ENCODE measurements at places on chromosomes 5 and 9.

DNA sequence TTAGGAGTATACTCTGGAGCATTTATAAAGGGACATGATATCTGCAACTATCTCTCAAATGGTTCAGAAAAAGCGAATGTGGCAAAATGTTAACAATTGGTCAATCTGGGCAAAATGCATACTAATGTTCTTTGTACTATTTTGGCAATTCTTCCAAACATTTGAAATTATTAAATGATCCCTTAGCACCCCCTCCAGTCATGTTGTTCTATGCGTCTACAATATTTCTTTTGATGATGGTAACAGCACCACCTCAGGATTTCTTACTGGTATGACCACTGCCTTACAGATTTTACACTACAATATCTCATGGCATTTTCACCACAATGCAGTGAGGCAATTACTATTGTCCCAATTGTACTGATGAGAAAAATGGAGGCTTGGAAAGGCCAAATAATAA lies 52.9 kb upstream of the TRIO start:
- DNase-seq = no peak

- DNase-seq = no peak
Observed at GRCh38 chr5:160496784-160497183, 75.1 kb downstream of the PTTG1 start.

- DNase-seq = no peak
Observed at GRCh38 chr5:55232271-55232984, 980 bp downstream of the CCNO start.

- DNase-seq = no peak
Observed at GRCh38 chr5:173078878-173079277, 22.7 kb downstream of the CREBRF start.

- no peak for DNase-seq
Observed at GRCh38 chr5:55557123-55557522, 22.4 kb upstream of the PLPP1 start.

DNA sequence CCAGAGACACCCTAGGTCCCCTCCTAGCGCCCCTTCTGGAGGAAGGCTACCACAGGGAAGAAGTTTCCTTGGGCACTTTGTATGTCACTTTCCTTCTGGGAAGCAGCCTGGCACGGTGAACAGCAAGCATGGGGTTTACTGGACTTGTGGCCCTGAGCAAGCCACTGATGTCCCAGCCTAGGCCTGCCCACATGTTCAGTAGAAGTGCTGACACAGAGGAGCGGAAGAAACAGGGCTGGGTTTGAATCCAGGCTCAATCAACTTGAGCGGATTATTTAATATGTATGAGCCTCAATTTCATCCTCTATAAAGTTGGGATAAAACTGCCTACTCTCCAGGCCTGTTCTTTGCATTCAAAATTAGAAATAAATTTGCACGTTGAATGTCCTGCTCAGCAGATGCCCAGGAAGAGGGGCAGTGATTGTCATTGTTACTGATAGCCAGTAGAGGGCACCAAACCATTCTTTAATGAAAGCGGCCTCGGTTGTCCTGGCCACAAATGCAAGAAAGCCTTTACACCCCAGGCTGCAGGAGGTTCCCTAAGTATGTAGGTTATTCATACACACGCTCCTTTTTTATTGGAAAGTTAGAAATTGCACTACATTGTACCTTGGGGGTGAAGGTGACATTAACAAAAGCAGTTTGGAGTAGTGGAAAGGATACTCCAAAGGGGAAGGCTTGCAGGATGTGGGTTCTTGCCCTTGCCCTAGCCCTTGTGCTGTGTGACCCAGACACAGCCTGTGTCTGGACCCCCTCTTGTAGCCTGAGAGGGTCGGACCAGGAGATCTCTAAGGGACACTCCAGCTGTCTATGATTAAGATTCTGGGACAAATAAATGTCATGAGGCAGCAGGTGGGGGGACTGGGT lies 13.4 kb upstream of the XPA start:
- no peak for DNase-seq

- DNase-seq = no peak
Observed at GRCh38 chr5:167894631-167895472, 396.6 kb upstream of the WWC1 start.

GRCh38 chr9:127724012-127724411 lies 8.1 kb downstream of the TTC16 start:
- no peak for DNase-seq

DNA sequence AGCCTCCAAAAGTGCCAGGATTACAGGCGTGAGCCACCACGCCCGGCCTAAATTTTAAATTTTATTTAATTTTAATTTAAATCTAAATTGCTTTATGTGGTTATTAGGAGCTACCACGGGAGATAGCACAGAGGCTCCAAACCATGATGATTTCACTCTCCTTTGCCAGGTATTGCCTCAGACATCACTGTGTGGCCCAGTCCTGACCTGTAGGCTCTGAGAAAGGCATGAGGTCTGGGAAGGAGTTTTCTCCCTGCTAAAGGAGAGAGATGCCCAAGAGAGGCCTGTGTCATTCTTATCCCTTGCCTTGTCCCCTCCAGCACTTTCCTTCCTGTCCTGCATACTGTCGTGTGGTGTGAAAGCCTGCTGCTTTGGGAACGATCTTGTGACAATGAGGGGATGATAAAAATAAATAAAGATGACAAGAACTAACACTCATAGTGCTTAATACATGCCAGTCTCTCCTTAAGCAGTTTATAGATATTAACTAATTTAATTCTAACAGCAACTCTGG lies 37.0 kb upstream of the BASP1 start:
- no peak for DNase-seq

- no peak for DNase-seq
Observed at GRCh38 chr5:141349917-141350619, at the start of gene PCDHGB1. Gene PCDHGB1 (plus strand): TSS chr5:141350099. CDS start chr5:141350261, 162 bp downstream.

DNA sequence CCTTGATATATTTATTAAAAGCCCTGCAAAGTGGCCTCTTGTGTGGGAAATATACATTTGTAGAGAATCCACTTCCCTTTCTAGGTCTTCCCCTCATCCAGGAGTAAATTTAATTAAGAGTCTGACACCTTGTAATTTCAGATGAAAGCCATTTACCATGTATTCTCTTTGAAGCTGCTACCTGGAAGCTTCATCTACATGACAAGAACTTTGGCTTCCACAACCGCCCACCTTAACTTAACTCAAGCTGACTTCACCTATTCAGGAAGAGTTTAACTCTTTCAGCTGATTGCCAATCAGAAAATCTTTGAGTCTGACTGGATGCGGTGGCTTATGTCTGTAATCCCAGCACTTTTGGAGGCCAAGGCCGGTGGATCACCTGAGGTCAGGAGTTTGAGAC lies 899.9 kb downstream of the TAF11L14 start:
- DNase-seq = no peak

DNA sequence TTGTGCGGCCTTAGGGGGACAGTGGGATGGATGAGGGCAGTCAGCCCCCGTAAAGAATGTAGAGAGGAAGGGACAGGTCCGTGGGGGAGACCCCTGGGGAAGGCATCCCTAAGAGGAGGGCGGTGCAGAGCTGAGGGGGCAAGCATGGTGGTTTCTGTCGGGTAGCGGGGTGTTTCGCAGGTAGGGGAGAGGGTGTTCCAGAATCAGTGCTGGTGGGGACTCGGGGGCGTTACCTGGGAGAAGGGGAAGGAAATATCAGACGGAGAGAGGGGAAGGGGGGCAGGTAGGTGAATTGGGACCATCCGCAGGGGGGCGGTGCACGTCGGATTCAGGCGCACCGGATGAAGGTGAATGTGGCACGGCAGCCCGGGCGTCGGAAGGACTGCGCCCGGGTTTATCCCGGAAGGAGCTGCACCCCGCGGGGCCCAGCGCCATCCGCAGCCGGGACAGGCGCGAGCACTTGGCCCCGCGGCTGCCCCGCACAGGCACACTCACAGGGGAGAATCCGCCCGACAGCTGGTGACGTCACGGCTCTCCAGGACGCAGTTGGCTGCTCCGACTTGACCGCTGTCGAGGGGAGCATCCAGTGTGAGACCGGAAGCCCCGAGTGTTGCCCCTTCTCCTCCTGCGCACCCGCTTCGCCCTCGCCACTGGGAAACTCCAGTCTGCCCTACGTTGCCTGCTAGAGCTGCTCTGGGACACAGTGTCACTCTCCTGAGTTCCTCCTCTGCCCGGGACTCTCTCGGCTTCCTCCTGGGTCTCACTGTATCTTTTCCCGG lies 1.3 kb downstream of the CD72 start:
- peak; percentile 75 for DNase-seq

DNA sequence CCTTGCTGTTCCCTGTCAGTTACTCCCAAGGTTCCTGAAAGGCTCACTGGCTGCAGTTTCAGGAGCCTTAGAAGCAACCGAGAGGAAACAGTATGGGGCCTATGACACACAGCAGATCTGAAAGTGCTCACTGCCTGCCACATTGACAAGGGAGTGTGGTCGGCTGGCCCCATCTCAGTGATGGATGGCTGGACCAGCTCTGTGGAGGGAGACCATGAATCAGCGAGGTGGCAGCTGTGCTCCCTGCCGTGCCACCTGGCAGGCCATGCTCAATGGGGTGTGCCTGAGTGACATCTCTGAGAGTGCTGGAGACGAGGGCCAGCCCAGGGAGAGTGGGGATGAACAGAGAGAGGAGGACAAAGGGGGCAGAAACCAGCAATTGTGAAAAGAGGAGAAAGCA lies 49.1 kb downstream of the DOCK2 start:
- no peak for DNase-seq

GRCh38 chr5:100708645-100709171 lies 173.5 kb downstream of the FAM174A start:
- DNase-seq = no peak

DNA sequence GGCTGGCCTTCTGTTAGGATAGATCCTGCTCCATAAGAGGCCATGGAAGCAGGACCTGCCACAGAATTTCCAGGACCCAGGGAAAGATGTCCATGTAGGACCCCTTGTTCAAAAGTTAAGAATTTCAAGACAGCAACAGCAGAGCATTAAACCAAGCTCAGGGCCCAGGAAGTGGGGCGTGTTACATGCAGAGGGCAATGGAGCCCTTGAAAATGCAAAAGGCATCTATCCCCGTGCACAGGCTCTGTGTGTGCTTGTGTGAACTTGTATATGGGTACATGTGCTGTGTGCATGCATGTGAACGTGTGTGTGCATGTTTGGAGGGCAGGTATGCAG lies 14.4 kb upstream of the NKD2 start:
- no peak for DNase-seq

DNA sequence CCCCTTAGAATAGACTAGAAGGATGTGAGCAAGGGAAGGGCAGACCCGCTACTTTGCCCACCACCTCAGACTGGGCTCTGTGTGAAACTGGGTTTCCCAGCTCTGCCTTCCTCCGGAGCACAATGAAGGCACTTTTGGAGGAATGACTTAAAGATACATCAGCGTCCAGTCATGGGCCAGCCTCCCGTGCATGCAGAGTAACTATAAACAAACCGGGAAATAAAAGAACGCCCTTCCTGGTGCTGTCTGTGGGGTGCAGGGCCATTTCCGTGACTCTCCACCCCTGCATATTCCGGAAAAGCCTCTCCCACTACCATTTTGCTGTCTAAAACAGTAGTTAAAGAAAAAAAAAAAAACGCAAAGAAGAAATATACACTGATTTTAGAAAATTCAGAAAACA lies 165.9 kb upstream of the IRX4 start:
- no peak for DNase-seq

All from omental fat pad (tissue), 4 donors.